A673 (cell line): ENCODE measurements at places on chromosomes 6 and 20. TPM values are rescaled to one million over a fixed set of nuclear protein-coding genes. Genes with fewer than 3 reads are reported as not detected.

The NFATC2 gene
- 0.64 and 0.76 TPM in 2 replicates for total RNA-seq

DNA sequence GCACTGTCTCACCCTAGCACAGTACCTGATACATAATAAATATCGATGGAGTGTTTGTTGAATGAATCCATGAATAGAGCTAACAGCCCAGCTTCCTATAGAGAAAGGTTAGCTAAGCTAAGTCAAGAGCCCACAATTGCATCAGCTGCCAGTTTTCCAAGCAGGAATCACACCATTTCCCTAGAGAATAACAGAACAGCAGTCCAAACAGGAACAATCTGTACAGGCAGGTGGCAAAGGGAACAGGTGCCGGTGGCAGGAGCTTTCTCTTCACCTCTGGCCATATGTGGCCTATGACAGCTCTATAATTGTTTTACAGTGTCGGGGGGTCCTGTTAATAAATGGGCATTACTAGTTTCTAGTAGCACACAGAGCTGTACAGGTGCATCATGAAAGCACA lies 38.8 kb downstream of the ISM1 start:
- no peak for DNase-seq
- H3K27ac ChIP-seq = no peak overlapping the region
- H3K36me3 ChIP-seq = no peaks in the 10 kb centered on the region
- no peak overlapping the region for H3K4me3 ChIP-seq
- H3K27me3 ChIP-seq = no peaks in the 10 kb centered on the region
- H3K4me1 ChIP-seq = no peaks in the 10 kb centered on the region

- DNase-seq = no peak
- no peak overlapping the region for H3K4me3 ChIP-seq
- H3K4me1 ChIP-seq = no peaks in the 10 kb centered on the region
- no peak overlapping the region for H3K27ac ChIP-seq
- peaks cover 42% of the 10 kb centered on the region for H3K27me3 ChIP-seq
Measured at GRCh38 chr20:20359628-20360027, 8.3 kb upstream of the INSM1 start.

DNA sequence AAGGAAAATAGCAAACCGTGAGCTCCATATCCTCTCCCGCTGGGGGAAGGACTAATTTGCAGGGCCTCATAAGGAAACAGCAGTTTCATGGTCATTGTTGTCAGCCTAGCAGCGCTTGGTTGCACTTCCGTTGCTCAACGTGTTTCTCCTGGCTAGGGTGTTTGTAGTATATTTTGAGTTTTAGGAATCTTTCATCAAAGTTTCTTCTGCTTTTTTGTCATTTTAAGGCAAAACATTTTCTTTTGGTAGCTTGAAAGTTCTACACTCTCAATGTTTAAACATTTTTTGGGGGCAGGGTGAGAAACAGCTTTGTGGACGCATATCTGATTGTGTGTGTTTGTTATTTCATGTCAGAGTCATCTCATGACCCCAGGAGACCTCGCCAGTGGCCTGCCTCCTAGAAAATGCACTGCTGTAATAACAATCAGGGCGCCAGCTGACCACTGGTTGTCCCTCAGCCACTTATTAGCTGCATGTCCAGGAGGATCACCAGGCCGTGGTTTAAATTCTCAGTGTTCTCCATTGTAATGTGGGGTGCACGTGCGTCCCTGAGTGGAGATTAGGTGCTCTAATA lies 20.6 kb downstream of the JARID2 start:
- peak; percentile 89 for DNase-seq
- peak overlapping the region; percentile 28 for H3K27ac ChIP-seq
- H3K36me3 ChIP-seq = no peaks in the 10 kb centered on the region
- H3K4me3 ChIP-seq = peak overlapping the region; percentile 22
- no peaks in the 10 kb centered on the region for H3K27me3 ChIP-seq

DNA sequence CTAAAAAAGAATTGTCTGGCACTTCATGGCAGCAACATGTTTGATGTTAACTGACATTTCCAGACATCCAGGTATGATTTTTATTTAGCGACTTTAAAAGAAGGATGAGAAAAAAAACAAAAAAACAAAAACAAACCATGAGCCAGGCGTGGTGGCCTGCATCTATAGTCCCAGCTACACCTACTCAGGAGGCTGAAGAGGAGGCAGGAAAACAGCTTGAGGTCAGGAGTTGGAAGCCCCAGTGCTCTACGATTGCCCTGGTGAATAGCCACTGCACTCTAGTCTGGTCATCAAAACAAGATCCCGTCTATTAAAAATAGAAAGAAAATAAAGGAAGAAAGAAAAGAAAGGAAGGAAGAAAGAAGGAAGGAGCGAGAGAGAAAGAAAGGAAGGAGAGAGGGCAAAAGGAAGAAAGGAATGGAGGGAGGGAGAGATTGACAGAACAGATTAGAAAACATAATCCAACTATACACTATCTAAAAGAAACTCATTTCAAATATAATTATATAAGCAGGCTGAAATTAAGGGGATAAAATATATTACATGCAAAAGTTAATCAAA lies 141.6 kb downstream of the TRIM27 start:
- H3K27ac ChIP-seq = no peak overlapping the region
- DNase-seq = no peak
- H3K4me1 ChIP-seq = peaks cover 8% of the 10 kb centered on the region

DNA sequence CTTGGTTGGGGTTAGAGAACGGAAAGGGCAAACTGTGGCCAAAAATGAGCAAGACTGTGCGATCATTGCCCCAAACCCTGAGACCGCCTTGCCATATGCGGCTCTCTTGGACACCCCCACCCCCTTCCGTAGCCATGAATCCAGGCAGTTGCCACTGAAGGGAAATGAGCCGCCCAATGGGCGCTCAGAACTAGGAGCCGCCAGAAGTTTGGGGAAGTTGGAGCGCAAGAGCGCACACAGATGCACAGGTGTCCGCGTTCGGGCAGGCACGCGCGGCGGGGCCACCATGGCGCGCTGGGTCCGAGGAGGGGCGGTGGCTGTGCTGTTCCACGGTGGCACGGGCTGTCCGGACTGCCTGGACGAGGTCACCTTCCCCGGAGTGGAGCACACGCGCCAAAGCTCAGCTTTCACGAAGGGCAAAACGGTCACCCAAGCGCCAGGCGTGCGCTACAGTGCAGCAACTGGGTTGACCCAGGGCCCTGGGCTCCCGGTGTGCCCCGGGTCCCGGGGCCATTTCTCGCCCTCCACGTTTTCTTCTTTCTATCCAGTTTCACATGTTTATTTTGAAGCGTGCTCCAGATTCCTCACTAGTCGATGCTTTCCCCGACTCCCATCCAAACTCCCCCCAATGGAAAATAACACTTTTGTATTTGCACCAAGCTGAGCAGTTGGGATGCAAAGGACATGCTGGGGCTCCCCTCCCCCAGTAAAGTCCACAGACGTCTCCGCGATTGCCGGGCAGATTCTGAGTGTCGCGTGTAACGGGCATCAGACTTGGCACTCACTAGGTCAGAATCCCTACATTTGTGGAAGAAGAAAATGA lies 906 bp upstream of the PDE10A start:
- H3K36me3 ChIP-seq = no peaks in the 10 kb centered on the region
- H3K27ac ChIP-seq = no peak overlapping the region
- H3K27me3 ChIP-seq = peaks cover 90% of the 10 kb centered on the region
- peak overlapping the region; percentile 45 for H3K4me3 ChIP-seq

- H3K4me1 ChIP-seq = no peaks in the 10 kb centered on the region
- no peaks in the 10 kb centered on the region for H3K36me3 ChIP-seq
- no peaks in the 10 kb centered on the region for H3K27me3 ChIP-seq
- DNase-seq = no peak
- H3K4me3 ChIP-seq = no peak overlapping the region
Measured at GRCh38 chr20:40017765-40018164, 671.3 kb downstream of the MAFB start.

- H3K36me3 ChIP-seq = peaks cover 18% of the 10 kb centered on the region
- no peaks in the 10 kb centered on the region for H3K27me3 ChIP-seq
- H3K4me1 ChIP-seq = peaks cover 18% of the 10 kb centered on the region
- DNase-seq = no peak
Measured at GRCh38 chr6:145809211-145809610, 5.4 kb downstream of the FBXO30 start.

GRCh38 chr6:37685261-37685660 lies 12.4 kb downstream of the MDGA1 start:
- H3K36me3 ChIP-seq = no peaks in the 10 kb centered on the region
- no peak overlapping the region for H3K4me3 ChIP-seq
- DNase-seq = no peak
- H3K4me1 ChIP-seq = peaks cover 11% of the 10 kb centered on the region
- H3K27me3 ChIP-seq = no peaks in the 10 kb centered on the region
- H3K27ac ChIP-seq = no peak overlapping the region

GRCh38 chr6:47027315-47027714 lies 14.8 kb downstream of the ADGRF1 start:
- no peaks in the 10 kb centered on the region for H3K36me3 ChIP-seq
- H3K4me3 ChIP-seq = no peak overlapping the region
- no peaks in the 10 kb centered on the region for H3K4me1 ChIP-seq
- peaks cover 23% of the 10 kb centered on the region for H3K27me3 ChIP-seq
